ENCODE measurements at places on chromosomes 5 and 9. TPM values are rescaled to one million over a fixed set of nuclear protein-coding genes. Genes with fewer than 3 reads are reported as not detected.

DNA sequence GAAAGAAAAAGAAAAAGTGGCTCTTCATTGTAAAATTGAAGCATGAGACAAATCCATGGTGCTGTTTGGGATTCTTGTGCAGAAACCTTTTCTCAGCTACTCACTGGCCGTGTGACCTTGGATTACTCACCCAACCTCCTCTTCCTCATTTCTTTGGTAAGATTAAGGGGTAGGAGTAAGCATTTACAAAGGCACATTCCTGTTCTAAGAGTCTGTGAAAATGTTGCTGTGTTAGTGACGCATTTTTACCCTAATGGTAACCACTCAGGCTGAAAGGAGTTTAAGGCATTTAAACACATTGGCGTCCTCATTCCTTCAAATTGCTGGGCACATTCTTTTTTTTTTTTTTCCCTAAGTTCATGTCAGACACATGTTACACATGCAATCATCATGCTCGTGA is 4.3 kb downstream of the RAI14 start:
- DNase-seq, result no peak

Gene BARX1
- total RNA-seq, result not detected

Gene GARNL3
- total RNA-seq, result 13.1 TPM

Gene PCDHB5
- total RNA-seq, result 1.6 TPM

- DNase-seq, result no peak
Observed at GRCh38 chr5:71811779-71812178, 92.7 kb downstream of the CARTPT start.

DNA sequence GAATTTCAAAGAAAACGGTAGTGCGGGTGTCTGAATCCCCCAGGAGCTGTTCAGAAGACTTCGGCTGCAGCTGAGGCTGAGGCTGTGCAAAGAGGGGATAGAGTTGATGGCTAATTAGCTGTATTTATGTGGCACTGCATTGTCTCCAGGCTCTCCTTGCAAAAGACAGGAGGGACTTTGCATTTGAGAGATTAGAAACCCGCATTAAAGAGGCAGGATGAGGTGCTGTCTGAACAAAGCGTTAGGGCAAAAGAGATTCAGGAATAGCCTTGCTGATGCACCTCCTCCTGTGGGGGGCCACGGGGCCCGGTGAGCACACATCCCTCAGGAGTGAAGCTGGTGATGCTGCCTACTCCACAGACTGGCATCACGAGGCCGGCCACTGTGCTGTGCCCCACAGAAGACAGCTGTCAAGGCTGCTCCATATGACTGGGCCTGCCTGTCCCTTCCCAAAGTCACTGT is 343.6 kb upstream of the DAP start:
- no peak for DNase-seq

GRCh38 chr5:39220280-39221030 is 1.1 kb upstream of the FYB1 start:
- DNase-seq, result no peak

Gene CCDC180
- 1.7 TPM for total RNA-seq

DNA sequence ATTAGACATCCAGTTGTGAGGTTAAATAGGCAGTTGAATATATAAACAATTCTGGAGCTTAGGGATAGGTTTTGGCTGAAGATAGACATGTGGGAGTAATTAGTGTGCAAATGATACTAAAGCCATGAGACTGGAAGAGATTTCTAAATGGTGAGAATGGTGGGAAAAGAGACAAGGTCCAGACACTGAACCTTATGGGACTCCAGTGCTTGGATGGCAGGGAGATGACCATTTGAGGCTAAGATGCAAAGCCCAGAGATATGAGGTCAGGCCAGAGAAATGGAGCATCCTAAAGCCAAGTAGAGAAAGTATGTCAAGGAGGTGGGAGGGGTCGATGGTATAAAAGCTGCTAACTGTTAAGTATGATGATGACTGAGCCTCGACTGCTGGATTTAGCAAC is 115.6 kb downstream of the SEMA5A start:
- no peak for DNase-seq

DNA sequence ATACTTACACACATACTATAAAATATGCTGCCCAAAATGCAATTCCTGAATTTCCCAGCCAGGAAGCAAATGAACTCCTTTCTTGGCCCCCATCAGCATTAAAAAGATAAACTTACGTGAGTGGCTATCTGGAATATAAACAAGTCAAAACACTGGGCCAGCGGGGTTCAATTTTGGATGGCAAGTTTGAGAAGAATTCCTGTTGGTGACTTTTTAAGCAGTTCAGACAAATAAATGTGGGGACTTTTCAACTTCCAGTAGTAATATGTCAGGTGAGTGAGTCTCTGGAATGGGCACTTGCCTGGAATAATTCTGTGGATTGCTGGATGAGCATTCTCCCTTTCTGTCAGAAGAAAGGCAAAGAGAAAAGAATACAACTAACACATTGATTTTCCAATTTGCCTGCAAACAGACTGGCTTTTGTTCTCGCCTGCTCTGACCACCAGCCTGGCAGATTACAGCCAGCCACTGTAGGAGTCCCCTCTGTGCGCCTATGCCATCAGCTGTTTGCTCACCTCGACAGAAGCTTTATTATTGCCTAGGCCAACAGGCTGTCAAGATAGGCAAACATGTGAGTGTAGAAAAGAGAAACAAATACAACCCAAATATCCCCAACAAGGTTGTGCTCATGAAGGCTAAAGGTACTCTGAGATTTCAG is 78.6 kb downstream of the MRPS27 start:
- DNase-seq, result no peak

DNA sequence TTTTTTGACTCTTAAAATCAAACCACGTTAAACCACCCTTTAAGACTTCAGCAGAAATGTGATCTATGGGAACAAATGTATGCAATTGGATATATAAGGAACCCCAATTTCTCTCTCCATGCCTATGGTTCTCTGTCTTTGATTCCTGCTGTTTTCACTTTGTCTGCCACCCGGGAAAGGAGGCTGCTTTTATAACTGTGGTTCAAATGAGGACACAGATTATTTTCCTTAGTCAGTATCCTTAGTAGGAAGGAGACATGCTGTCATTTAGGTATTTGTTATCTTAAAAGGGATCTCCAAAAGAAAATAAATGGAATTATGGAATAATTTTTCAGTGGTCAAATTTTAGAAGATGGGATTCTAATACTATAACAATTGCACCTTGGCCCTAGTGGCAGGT is 176.1 kb upstream of the NREP start:
- no peak for DNase-seq

GRCh38 chr9:557601-558201 is 283.8 kb upstream of the DMRT1 start:
- no peak for DNase-seq

DNA sequence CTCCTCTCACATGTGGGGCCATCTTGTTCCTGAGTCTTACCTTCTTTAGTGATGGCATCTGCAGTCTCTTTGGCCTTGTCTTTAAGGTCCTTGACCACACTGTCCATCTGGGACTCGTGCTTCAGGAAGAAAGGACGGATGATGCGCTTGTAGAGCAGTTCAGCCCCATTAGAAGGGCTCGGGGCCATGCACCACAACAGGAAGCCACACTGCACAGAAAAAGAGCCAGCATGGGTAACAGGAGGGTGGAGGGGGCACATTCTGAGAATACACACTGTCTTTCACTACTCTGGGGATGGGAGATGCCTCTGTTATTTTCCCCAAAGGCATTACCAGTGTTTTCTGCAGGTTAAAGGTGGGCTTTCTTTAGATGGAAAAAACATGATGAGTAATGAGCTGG is 25.9 kb downstream of the SRP19 start:
- no peak for DNase-seq

DNA sequence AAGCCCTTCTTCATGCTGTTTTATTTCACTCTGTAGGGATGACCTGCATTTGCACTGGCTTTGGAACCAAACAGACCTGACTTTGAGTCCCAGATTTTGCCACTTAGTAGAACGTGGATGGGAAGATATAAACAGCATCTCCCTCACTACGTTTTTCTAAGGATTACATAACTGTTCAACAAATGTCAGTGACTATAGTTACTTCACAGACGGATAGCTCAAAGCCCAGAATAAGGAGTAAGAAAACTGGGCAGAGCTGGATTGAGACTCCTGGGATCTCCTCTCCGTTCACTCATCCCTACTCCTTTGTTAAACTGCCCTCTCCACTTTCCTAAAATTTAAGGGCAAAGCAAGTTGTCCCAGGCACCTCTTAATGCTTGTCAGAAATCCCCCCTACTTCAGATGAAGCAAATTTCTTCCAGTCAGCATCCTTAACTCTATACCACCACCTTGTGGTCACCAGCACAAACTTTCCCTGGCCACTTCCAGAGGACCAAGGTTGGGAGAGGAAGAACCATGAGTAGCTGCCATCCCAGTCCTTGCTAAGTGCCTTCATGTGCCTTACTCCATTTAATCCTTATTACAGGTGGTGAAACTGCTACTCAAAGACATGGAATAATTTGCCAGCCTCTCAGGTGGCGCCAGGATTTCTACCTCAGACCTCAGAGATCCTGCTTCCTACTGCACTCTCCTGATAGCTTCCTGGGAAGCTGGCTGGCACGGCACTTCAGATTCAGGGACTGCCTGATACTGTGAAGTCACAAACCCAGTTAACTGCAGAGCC is 38.4 kb downstream of the EGR1 start:
- no peak for DNase-seq

Gene DPYSL3
- 22.1 TPM for total RNA-seq

Gene SHOC1
- not detected for total RNA-seq

- DNase-seq, result no peak
Observed at GRCh38 chr9:37914701-37915358, 10.9 kb upstream of the SLC25A51 start.

DNA sequence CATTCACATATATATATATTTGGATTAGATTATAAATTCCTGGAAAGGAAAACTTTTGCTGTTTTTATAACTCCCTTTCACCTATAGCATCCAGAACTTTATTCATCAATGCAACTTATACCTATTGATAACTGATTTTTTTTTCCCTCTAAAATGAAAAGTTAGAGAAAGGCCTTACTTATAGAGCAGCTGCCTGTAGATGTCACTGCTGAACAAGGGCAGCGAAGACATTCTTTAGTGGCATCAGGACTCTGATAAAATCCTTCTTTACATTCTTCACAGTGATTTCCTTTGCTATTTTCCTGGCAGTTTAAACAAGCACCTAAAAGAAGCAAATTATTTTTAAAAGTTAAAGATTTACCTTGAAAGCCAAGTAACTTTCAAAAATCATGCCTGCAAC is 32.3 kb upstream of the CDK5RAP2 start:
- DNase-seq, result no peak

- DNase-seq, result no peak
Observed at GRCh38 chr5:149363358-149363757, 5.5 kb downstream of the PCYOX1L start.

Gene CARTPT
- total RNA-seq, result not detected

Gene NPR3
- total RNA-seq, result 10.6 TPM

Gene FOXI1
- total RNA-seq, result not detected

DNA sequence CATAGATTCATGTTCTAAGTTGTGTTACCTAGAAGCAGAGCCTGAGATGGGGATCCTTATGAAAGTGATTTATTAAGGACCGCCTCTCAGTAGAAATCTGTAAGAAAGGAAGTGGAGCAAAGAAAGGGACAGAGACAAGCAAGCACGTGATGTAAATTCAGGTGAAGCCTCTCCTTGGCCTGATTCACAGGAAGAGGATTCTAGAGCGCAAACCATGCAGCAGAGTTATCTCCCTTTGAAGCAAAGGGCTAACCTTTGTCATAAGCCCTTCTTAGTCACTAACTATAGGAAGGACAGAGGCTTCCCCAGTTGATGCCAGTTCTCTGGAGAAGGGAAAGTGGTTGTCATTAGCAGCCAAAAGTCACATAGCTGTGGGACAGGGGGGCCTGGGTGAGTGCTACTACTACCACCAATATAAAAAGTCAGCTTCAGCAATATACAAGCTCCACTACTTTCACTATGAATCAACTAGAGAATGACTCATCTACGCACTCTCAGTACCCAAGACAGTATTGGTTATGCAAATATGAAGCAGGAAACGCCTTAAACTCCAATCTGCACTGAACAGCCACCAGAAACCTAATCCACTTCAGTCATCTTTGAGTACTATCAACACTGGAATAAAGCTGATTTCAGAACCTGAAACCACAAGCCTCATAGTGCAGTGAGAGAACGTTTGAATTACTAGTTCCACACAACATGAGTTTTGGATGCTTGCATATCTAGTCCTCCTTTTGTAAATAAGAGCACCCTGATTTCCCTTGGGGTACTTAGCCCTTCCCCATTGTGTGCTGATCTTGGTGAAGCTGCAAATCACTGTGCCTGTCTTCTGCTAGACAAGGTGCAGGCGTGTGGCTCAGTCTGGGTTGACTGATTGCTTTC is 162.7 kb downstream of the ZNF608 start:
- no peak for DNase-seq

Gene ELAVL2
- total RNA-seq, result not detected

DNA sequence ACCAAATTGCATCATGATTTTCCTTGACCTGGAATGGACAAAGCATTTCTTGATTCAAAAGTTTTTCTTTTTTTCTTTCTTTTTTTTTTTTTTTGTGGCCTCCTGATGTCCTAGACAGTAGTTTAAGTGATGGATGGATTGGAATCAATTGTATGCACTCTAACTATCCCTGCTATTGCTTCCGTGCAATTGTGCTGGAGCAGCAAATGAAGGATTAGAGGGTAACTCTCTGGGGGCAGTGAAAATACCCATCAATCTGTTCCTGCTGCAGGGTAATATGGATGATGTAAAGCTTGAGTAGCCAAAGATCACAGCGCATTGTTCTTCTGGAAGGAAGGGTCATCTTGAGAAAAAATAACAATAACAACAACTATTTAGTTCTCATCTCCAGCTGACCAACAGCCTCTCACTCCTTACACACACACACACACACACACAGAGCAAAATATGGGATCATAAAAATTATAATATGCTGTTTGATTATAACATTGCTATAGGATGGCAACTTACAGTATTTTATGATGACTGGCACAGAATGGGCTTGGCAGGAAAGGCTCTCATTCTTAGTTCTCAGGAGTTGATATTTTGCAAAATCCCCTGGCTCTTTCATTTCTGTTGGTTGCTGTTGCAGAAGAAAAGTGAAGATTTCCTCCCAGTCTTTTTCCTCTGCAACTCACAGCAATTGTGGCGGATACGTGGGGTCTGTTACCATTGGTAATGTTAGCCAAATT is 160.9 kb upstream of the DMAC1 start:
- DNase-seq, result no peak

GRCh38 chr9:124242331-124243194 is 15.2 kb upstream of the NEK6 start:
- no peak for DNase-seq

GRCh38 chr9:128484686-128485413 is 19.7 kb upstream of the GLE1 start:
- no peak for DNase-seq

Gene HCN1
- not detected for total RNA-seq

GRCh38 chr5:128101676-128102075 is 18.1 kb downstream of the SLC12A2 start:
- no peak for DNase-seq

Gene LCN12
- total RNA-seq, result 2.9 TPM

DNA sequence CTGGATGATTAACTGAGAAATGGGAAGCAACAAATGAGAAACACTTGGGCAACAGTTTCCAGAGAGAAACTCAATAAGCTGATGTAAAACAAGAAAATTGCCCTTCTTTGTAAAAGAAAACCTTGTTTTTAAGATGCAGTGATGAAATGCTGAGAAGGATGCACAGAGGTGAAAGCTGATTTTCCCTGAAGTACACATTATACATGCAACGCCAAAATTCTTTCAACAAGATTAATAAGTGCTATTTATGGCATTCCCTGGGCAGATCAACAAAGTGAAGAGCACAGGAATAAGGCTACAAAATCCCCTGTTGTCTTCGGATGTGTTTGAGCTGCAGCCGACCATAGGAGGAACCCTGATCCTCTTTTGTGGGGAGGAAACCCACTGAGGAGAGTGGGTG is 208.0 kb upstream of the ANKH start:
- no peak for DNase-seq

Gene GFI1B
- 0.43 TPM for total RNA-seq

Gene GMCL2
- not detected for total RNA-seq

Data from Right ventricle myocardium inferior (tissue), 1 donor.